ENCODE measurements at places on chromosomes 3 and 15.

- no peak for DNase-seq
These were observed 11.8 kb downstream of the MESP2 start for GRCh38 chr15:89787944-89788343.

DNA sequence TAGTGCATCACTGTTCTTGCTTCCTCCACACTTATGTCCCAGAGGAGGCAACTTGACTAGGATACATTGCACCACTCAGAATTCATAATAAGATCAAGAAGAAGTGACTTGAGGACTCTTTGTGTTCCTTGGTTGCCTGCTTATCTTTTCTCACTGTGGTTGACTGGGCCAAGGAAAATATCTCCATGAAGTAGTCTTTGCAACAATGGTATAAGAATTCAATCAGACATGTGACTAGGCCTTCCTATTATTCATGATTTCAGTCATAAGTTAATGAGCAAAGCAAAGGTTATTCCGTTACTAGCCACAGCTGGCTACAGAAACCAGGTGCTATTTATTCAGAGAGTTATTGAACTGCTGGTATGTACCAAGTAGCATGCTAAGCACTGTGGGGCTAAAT, 359.3 kb downstream of the RORA start:
- DNase-seq, result no peak

GRCh38 chr3:632571-633170, 436.1 kb downstream of the CHL1 start:
- no peak for DNase-seq

DNA sequence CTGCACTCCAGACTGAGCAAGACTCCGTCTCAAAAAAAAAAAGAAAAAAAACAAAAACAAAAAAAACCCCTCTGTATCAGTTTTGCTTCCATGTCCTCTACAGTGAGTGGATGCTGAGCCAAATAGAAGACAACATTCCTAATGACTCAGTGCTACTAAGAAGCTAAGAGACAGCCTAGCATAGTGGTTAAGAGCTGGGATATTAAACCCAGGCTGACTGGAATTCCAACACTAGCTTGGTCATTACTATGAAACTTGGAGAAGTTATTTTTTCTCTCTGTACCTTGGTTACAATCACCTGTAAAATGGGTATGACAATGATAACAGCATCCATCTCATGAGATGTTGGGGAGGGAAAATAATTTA, 60.9 kb upstream of the PYGO1 start:
- peak; percentile 76 for DNase-seq

All from AG08395 (cell line).